Stimulated activated CD4-positive, alpha-beta T cell treated with anti-CD3 and anti-CD28 coated beads, TNF-alpha, amount 100 ng/mL, for 4 hours (primary cell): ENCODE measurements at places on chromosomes 2 and 18.

- no peak for DNase-seq
Observed at GRCh38 chr2:170025223-170025622, 152.7 kb upstream of the MYO3B start.

GRCh38 chr2:167940346-167940725 is 307.1 kb downstream of the STK39 start:
- DNase-seq: no peak

- DNase-seq: no peak
Observed at GRCh38 chr2:120424274-120424796, 78.4 kb downstream of the INHBB start.

- no peak for DNase-seq
Observed at GRCh38 chr2:28986429-28986828, 5.3 kb downstream of the TOGARAM2 start.

- DNase-seq: no peak
Observed at GRCh38 chr2:197547163-197547900, 31.5 kb downstream of the MOB4 start.

DNA sequence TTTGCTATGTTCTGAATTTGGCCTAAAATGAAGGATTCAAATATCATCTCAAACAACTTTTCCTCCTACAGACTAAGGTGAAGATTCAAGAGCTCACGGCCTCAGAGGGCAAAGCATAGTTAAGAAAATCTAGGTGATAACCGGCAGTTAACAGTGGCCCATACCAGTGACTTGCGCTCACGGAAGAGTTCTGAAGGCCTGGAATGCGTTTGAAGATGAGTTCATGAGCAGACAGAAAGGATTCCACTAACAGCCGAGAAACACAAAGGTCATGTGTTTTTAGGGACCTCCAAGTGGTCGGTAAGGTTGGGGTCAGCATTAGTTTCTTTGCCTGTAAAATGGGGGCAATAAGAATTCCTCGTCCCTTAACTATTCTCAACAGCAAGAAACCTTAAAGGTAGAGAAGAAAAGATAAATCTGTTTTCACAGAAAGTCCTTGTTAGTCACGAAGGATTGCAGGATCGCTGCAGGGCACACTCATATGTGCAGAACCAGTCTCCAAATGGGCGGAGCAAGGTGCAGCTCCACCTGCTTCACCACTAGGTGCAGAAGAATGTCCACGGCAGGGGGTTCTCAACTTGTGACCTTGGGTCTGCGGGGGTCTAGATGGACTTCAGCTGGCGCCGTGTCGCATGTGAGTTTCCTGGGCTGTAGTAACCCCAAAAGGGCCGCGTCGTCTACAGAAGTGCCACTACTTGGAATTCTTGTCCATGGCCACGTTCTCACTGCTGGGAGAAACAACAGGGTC is 708 bp upstream of the RPIA start:
- peak; percentile 14 for DNase-seq

GRCh38 chr2:25215232-25215631 is 46.9 kb upstream of the POMC start:
- DNase-seq: no peak

- DNase-seq: no peak
Observed at GRCh38 chr2:231364961-231365810, 30.3 kb upstream of the B3GNT7 start.

GRCh38 chr2:13201924-13202323 is 485.2 kb downstream of the TRIB2 start:
- no peak for DNase-seq

GRCh38 chr18:49048396-49049020 is 97.7 kb upstream of the SMAD7 start:
- no peak for DNase-seq

GRCh38 chr2:201471732-201472393 is 20.3 kb downstream of the STRADB start:
- DNase-seq: no peak

DNA sequence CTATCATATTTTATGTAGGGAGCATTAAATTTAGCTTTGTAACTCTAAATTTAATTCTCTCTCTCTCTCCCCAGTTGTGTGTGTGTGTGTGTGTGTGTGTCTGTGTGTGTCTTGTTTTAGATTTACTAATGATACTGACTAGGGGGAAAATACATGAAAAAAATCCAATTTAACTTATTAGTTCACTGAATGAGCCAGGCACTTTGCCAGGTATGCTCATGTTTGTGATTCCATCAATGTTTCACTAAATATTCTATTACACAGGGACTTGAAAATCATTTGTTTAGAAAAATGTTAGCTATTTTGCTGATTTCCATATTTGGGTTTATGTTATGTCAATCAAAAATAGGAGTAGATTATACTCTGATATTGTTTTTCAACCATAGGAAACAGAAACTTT is 203.7 kb upstream of the ZNF804A start:
- no peak for DNase-seq

- DNase-seq: no peak
Observed at GRCh38 chr18:35378574-35378896, 1.4 kb upstream of the ZNF396 start.

GRCh38 chr2:101402630-101403029 is 15.3 kb upstream of the CREG2 start:
- no peak for DNase-seq

DNA sequence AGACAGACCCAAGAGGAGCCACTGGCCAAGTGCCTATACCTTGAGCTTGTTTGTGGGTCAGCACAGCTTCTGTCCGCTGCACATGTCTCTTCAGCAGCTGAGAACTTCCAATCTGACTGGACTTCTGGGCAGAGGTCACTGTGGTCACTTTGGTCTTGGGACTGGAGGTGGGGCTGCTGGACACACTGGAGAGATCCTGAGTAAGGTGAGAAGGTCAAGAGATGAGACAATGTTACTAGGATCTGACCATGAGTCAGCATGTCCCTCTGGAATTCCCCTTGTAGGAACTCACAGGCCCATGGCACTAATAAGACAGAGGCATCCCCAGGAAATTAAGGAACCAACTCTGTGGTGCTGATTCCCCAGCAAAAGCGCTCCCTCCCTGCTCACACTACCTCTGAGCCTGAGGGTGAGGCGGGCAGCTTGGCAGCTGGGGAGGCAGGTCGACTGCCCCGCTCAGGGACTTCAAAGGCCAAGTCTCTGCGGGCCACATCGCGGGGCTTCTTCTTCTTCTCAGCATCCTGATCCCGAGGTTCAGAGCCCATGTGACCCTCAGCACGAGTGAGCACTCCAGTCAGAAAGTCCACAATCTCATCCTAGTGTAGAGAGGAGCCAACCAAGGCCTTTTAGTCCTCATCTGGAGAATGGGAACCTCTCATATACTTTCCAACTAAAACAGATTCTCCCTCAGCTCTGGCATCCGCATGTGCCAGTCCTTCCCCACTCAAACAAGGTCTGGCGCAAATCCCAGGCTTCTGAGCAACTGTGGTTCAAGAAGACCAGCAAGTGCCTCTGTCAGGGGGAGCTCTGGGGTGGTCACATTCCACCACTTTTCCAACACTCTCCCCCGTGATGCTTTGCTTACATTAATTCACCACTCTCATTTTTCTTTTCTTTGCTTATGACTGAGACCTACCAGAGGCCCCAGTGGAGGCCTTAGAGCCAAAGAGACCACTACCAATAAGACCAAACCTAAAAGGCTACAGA is 29.4 kb downstream of the KANSL3 start:
- no peak for DNase-seq

DNA sequence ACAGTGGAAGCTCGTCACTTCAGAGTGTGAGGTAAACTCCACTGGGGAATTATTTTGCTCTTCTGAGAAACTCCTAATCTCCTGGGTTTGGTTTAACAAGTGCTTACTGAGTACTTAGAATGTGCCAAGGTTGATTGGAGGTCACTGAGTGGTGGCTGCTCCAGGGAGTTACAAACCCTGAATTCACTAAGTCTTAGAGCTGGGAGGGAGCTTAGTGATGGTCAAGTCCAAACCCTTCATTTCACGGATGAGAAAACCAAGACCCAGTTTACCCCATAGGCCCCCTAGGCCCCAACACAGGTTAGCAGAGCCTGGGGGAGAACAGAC is 52.0 kb downstream of the SLC4A5 start:
- DNase-seq: no peak

DNA sequence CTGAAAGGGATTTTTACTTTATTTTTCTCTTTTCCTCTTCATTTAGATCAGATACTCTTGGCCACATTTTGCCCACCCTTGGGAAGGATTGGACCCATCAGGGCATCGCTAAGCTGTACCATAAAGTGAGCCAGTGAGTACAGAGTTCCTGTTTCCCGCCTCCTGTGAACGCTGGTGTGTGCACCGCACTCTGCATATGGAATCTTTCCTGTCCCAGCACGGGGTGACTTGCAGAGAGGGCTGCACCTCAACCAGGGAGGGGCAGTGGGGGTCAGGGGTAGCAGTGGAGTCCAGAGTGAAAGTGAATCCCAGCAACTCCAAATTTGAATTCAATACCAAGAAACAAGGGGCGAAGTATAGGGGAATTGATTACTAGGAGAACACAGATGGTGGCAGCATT is 58.6 kb downstream of the LPIN1 start:
- DNase-seq: no peak

DNA sequence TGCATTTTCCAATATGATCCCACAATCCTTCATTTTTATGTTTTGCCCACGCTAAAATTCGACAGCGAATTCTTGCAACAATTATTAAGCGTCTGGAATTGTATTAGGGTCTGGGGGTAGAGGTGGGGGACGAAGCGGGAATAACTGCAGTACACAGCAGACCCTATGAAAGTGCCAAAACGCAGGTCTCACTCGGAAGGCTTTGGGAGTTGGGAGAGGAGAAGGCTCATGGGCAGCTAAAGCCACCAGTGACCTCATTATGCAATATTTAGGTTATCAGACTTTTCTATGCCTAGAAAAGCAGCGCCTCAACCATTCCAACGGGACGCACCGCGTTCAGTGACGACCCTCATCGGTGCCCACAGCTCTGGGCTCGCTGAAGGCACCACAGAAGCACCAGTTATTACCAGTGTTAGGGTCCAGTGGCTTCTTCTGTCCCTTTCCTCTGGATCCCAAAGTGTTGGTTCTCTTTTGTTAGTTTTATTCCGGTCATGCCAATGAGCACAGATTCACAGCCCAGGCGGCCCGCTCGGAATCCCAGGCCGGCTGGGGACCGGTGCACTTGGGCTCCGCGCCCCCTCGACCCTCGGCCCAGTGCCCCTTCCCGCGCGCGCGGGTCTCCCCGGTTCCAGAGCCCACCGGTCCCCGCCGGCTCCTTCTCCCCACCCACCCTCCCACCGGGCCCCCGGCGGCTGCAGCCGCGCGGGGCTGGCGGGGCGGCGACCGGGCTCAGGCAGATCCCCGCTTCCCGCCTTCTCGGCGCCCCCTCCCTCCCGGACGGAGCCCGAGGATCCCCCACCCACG is 737 bp upstream of the MAPK4 start:
- DNase-seq: no peak

DNA sequence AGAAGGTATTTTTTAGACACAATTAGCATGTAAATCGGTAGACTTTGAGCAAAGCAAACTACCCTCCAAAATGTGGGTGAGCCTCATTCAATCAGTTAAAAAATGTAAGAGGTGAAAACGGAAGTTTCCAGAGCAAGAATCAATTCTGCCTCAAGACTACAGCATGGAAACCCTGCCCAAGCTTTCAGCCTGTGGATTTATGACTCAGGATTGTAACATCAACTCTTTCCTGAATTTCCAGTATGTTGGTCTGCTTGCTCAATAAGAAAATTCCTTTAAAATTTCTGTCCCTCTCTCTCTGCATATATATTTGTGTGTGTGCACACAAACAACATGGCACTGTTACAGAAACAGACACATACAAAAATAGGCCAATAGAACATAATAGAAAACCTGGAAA is 228.6 kb upstream of the DOK6 start:
- no peak for DNase-seq

GRCh38 chr2:162293122-162293786 is 25.2 kb downstream of the IFIH1 start:
- no peak for DNase-seq

GRCh38 chr2:118723394-118723793 is 124.1 kb downstream of the EN1 start:
- DNase-seq: no peak
